ENCODE measurements at places on chromosomes 7 and 10.
A peak's percentile ranks its signal among the peaks of the same experiment; 100 is the strongest.

DNA sequence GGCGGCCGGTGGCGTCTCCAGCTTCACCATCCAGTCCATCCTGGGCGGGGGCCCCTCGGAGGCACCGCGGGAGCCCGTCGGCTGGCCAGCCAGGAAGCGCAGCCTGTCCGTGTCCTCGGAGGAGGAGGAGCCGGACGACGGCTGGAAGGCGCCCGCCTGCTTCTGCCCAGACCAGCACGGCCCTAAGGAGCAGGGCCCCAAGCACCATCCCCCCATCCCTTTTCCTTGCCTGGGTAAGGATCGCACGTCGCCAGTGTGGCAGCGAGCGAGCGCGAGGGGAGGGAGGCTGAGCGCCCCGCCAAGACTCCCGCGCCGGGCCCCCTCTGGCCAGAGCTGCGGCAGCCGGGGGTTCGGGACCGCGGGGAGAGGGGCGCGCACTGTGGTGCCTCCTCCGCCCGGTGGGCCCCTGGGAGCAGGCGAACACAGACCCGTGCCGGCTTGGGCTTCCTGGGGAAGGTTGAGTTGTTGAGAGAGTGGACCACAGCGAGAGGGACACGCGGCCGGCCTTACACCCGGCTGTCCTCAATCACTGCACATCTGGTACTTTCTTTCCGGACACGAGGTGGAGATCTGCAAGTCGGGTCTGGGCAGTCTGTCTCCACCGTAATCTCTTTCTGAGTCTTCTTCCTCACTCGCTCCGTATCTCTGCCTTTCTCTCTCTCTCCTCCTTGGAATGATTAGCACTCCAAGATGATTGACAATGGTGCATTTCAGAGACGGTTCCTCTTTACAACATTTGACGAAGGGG lies 652 bp downstream of the HMX2 start:
- DNase-seq: peak; percentile 4

GRCh38 chr10:95314192-95314918 lies 23.6 kb upstream of the PDLIM1 start:
- DNase-seq: no peak

- no peak for DNase-seq
These were observed 9.3 kb downstream of the SCD start for GRCh38 chr10:100356067-100357017.

DNA sequence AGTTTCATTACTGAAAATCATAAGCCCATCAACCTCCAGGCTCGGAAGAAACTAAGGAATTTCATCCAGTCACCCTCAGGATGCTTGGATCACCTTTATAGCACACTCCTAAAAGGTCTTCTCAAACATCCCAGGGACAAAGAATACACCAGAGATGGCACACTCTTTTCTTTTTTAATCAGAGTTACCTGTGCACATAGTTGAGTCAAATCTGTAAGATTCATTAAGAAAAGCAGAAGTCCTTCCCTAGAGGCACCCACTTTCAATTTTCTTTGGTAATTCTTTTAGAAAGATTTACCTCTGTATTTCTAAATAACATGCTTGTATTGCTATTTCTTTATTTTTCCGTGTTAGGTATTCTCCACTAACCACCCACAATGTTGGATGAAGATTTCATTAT lies 50.6 kb upstream of the IL6 start:
- DNase-seq: no peak

GRCh38 chr7:80374321-80374720 lies 137.5 kb downstream of the GNAT3 start:
- DNase-seq: no peak

DNA sequence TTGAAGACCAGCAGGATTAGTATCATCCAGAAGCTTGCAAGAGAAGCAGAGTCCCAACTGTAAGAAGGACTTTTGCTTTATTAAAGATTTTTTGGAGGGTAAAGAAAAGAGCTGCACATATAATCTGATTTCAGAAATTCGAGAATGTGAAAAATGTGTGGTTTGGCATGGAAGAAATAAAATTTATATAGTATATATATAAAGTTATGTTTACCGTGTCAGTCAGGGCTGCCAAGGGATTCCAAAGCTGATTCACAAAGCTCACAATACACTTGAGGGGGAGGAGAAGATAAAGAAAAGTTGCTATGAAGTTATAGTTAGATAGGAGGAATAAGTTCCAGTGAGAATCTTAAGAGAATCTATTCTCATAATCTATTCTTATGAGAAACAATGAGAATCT lies 231.8 kb upstream of the CACNA2D1 start:
- no peak for DNase-seq

All from COR-L47 (cell line).